ENCODE measurements at places on chromosomes 12 and 14.

DNA sequence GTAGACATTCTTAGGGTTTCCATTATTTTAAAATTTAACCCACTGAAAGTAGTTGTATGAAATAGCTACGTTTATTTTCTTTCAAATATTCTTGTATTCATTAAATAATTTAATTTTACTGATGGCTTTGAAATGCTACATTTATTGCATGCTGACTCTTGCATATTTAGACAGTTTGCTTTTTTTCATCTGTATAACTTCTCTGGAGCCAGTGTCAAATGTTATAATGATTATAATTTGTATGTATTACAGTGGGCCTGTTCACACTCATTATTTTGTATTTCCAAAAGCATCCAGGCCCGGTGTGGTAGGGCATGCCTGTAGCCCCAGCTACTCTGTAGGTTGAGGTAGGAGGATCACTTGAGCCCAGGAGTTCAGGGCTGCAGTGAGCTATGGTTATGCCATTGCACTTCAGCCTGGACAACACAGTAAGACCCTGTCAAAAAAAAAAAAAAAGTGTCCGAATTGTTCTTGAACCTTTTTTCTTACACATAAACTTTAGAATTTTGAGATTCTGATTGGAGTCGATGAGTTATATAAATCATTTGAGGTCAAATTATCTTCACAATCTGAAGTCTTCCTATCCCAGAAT lies 905 bp downstream of the ZNF84 start:
- no peak for DNase-seq

- no peak for DNase-seq
These were observed 162.5 kb downstream of the C12orf50 start for GRCh38 chr12:87866578-87867292.

DNA sequence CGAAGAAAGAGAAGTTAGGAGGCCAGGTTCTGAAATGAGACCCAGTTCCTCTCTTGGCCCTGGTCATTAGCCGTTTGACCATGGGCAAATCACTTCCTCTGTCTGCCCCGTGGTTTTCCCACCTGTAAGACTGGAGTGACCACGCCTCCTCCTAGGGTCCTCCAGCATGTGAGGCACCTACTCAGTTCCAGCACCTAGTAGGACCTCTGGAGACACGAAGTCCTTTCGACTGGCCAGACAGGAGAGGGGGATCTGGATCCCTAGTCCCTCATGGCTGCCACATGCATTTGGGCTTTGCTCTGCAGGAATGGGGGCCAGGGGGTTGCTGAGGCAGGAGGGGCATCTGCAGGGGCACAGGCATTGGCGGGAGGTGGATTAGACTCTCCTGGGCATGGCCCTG lies 16.3 kb downstream of the TRPV4 start:
- DNase-seq = no peak

DNA sequence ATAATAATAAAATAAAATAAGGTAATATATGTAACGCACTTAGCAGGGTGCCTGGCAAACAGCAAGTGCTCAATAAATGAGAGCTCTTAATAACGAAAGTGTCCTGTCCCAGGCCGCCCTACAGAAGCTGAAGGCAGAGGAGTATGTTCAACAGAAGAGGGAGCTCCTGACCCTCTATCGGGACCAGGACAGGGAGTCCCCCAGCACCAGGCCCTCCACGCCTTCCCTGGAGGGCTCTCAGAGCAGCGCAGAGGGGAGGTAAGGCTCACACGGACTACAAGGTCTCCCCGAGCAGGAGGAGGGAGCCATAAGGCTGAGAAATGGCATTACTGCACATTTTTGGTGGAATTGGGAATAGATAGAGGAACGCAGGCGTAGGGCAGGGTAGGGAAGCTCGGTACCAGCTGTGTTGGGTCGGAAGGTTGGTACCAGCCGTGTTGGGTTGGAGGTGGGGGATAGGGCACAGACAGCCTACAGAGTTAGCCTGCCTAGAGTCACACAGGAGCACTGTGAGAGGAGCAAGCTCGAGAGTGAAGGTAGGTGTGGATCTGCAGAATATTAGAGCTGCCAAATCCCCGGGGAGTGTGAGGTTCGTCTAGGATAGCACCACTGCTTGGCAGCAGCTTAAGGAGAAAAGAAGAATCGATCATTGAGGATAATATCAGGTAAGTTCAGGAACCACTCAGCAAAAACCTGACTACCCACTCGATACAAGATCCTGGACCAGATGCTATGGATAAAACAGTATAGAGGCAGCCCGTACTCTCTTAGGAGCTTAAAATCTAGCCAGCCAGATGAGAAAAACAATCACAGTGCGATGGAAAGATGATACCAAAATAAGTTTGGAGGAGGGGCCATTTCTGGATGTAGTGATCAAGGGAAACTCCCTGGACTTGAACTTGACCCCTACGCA lies 15.3 kb downstream of the TNFRSF1A start:
- DNase-seq = no peak

DNA sequence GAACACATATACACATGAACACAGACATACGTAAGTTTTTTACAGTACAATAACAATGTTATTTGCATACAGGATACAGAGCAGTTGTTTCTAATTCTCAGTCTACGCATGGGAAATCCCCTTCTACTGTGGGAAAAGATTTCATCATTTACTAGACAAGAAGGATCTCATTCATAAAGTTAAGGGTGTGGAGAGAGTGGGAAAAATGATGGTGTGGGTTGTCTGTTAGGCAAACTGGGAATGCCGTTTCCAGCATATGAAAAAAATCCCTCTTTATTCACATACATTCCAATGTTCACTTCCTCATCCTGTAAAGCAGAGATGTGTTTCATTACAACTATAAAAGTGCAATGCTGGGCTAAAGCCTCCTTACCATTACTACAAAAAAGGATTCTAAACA lies 120.9 kb downstream of the SINHCAF start:
- no peak for DNase-seq

DNA sequence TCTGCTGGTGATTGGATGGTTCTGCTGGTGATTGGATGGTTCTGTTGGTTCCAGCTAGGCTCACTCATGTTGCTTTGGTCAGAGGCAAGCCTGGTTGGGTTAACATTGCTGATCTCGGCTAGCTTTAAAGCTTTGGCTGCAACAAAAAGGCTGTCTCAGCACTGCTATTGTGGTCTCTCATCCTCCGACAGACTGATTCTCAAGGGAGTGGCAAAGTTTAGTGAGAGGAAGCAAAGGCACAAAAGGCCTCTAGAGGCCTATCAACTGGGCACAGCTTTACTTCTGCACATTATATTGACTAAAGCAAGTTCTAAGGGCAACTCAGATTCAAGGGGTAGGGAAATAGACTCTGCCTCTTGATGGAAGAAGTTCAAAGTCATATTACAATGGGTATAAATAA lies 84.7 kb upstream of the LGR5 start:
- no peak for DNase-seq

DNA sequence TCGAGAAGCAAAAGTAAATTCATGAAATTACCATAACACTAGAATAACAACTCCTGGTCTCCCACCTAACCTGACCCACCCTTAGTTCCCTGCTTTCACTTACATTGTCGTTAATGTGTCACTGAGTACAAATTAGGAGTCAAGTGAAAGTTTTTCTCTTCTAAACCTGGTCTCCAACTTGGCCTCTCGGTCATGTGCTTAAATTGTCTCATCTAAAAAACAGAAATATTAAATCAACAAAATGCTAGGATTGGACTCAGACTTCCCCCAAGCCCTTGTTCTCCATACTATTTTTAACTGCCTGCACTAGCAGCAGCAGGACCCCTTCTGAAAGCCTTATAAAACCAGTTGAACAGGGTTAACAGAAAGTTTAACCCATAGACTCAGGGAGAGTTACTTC lies 1.8 kb upstream of the BTG1 start:
- DNase-seq = no peak

DNA sequence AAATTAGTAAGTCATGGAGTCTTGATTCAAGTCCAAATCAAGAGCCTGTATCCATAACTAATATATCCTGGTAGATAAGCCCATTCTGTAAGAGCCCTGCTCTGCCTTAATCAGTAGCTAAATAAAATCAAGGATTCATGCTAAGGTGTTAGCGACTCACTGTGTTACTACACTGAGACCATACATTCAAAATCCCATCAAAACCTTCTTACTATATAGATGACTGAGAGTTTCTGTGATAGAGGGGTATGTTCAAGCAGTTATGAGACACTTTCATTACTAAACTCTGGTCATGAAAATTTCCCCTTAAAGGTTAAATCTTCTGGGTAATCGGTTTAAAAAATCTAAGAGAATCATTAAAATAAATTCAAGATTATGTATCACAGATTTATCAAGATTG lies 78.5 kb downstream of the MDGA2 start:
- DNase-seq = no peak

- no peak for DNase-seq
These were observed at the start of gene NKX2-8 for GRCh38 chr14:36582011-36582873. TSS of gene NKX2-8 (minus strand) at chr14:36582614. CDS start at chr14:36582389, 225 bp downstream.

GRCh38 chr12:92585115-92585727 lies 117.6 kb upstream of the PLEKHG7 start:
- no peak for DNase-seq

DNA sequence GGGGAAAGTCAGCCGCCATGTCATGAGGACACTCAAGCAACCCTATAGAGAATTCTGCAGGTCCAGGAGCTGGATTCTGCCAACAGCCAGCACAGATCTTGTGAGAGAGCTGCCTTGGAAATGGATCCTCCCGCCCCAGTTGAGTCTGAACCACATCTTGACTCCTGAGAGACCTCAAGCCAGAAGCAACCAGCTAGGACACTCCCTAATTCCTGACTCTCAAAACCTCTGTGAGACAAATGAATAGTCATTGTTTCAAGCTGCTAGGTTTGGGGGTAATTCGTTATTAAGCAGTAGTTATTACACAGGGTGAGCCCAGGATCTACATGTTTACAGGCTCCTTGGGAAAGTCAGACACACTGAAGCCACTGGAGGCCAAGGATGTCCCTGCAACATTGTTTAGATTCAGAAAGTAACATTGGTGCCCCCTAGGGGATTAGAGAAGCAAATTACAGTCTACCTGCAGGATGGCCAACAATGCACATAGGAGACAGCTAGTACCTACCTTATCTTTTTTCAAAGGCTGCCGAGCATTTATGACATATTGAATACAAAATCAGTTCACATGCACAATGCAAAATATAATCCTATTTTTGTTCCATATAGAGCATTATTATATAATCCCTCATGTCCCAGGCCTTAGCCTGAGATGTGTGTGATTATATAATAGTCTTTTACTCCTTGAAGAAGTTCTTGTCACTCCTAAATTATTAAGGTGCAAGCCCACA lies 57.9 kb upstream of the FICD start:
- DNase-seq = no peak
